ENCODE measurements at places on chromosomes 4 and X. TPM values are rescaled to one million over a fixed set of nuclear protein-coding genes. Genes with fewer than 3 reads are reported as not detected.

HELT gene
- total RNA-seq, result not detected

CCDC110 gene
- total RNA-seq, result not detected

DNA sequence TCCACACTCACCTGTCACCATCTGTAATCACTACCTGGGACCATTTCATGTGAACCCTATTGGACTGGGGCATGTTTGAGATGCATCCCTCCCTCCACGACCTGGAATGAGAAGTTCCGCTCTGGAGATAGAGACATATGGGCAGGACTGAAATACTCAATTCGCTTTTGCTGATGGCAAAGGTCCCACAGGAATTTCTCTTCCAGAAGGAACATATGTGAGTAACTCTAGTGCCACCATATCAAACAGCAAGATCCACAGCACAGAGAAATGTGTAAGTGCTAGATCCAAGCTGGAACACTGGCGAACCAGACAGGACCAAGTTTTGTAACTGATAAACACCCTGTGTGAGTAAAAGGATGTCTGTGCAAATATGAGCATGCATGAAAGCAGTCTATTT lies 43.9 kb downstream of the SEL1L3 start:
- no peak for DNase-seq

GRCh38 chr4:24912252-24913118 lies at the start of gene CCDC149:
Gene CCDC149 (minus strand): TSS chr4:24913042. CDS start chr4:24912864, 178 bp downstream.
- DNase-seq, result no peak

GAGE12E gene
- total RNA-seq, result not detected

DNA sequence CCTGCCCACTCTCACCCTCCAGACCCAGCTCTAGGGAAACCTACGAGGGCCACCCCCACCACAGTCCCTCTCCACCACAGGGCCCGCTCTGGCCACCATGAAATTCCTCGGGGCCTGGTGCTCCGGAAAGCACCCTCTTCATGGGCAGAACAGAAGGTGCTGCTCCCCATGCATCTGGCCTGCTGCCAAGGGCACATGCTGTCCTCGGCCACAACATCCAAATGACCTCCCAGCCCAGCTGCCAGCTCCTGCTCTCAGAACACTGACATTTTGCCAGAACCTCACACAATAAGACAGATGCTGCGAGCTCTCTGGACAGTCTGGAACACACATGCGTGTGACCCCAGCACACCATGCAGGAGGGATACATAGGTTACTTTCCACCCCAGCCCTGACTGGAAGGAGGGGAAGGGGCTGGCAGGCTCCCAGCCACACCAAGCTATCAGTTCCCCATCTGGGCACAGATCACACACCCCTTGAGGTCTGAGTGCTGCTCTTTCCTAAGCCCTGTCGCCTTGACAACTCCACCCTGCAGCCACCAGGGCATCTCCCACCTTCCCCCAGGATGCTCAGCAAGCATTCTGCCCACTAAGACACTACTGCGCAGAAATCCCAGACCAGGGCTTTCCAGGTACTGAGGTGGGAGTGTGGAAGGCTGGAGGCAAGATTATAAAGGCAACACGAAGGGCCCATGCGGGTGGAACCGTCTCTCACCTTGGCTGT lies 5.8 kb downstream of the CCNQ start:
- DNase-seq, result no peak

GRCh38 chrX:133685822-133686221 lies 270.5 kb upstream of the GPC4 start:
- DNase-seq, result no peak

HSFX3 gene
- not detected for total RNA-seq

All from activated T-helper 1 cell treated with anti-CD3 and anti-CD28 coated beads, Interleukin-12 subunit alpha, Interleukin-12 subunit beta, Interleukin-2, Interleukin-4 antibody, amounts not matched to agents 30 ng/mL and 10 ng/mL and 1 ng/mL, durations not matched to agents 14 hours and 24 hours and 36 hours (primary cell).